Upper lobe of left lung (tissue), 6 donors: ENCODE measurements at places on chromosomes 3 and 15. TPM values are rescaled to one million over a fixed set of nuclear protein-coding genes. Genes with fewer than 3 reads are reported as not detected.

DNA sequence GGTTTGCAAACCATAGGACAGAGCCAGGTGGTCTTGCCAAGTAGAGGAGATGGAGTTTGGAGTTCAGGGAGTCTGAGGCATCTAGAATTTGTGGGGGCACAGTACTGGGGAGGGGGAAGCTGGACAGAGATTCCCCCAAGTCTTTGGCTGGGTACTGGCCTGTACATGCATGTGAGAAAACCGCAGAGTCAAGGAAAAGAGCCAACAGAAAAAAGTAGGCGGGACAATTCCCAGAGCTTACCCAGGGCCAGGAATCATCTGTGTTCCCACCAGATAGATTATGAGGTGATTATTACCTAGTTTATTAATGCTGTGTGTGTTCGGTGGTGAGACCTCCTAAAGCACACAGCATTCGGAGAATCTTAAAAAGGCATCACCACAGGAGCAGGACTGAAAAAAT, 11.3 kb downstream of the LYSMD4 start:
- H3K4me1 ChIP-seq: peaks cover 11% of the 10 kb centered on the region
- peaks cover 17% of the 10 kb centered on the region for H3K36me3 ChIP-seq
- no peak for DNase-seq
- no peak overlapping the region for H3K4me3 ChIP-seq
- no peaks in the 10 kb centered on the region for H3K27me3 ChIP-seq

DNA sequence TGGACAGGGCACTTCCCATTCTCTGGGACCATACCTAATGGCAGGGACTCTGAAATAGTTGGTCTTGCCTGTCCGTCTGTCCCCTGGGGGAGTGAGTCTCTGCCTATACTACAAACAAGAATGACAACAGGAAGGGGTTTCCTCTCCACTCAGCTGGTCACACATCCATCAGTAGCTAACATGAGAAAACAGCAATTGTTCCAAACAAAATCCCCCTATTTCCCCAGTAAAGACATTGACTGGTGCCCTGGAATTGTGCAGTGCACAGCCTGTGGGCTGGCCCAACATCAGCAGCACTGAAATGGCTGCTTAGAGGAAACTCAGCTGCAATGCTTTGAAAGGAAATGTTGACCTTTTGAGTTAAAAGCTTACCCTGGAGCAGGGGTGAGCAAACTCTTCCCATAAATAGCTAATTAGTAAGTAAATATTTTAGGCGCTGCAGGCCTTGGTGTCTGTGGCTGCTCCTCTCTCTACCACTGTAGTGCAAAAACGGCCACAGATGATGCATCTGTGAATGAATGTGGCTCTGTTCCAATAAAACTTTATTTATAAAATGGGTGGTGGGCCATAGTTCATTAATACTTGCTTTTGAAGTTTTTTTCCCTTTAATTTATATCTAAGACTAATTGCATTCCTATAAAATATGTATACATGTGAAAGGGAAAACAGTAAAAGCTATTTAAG, 174.3 kb downstream of the KLF13 start:
- H3K27ac ChIP-seq: no peak overlapping the region
- no peak for DNase-seq
- H3K4me1 ChIP-seq: peaks cover 5% of the 10 kb centered on the region
- H3K27me3 ChIP-seq: no peaks in the 10 kb centered on the region
- no peak overlapping the region for H3K4me3 ChIP-seq

DNA sequence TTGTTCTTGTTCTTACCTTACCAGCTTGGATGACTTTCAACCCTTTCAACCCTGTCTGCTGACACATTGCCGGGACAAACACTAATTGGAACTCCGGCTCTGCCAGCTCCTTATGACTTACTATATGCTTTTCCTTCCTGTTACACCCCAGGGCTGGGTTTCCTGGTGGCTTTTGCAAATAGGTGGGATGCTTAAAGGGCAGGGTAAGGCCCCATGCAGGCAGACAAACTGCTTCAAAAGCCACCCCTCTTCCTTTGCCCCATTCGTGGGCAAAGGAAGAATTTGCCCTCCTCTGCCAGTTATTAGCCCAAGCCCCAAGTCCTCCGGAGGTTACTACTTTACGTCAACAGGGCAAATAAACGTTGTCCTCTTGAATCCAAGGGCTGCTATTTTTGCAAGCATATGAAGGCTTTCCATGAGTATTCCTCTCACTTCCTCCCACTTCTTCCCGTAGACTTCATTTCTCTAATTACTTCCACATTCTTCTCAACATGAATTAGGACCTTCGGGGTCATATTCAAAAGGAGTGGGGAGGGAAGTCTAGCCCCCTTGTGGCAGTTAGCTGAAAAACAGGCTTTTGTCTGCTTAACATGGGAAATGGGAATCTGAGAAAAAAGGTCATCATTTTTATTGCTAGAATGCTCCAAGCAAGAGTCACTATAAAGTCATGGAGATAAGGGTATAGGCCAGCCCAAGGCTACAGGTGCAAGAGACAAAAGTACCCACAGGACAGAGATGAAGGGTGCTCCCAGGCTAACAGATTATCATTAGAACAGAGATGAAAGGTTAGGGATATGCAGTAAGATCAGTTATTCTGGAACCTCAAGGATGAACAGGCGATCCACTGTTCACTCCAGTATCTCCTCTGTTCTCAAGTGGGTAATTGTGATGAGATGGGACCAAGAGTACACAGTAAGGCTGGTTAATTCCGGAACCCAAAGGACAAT, 56.3 kb upstream of the FSTL1 start:
- H3K4me3 ChIP-seq: no peak overlapping the region
- H3K27ac ChIP-seq: no peak overlapping the region
- peaks cover 10% of the 10 kb centered on the region for H3K4me1 ChIP-seq
- no peak for DNase-seq
- H3K36me3 ChIP-seq: no peaks in the 10 kb centered on the region
- no peaks in the 10 kb centered on the region for H3K27me3 ChIP-seq

LYZL4 gene
- not detected for total RNA-seq

SATB1 gene
- 25.4 TPM for total RNA-seq

LRRC2 gene
- total RNA-seq: 1.1 TPM
